ENCODE measurements at places on chromosomes 7 and 10.

DNA sequence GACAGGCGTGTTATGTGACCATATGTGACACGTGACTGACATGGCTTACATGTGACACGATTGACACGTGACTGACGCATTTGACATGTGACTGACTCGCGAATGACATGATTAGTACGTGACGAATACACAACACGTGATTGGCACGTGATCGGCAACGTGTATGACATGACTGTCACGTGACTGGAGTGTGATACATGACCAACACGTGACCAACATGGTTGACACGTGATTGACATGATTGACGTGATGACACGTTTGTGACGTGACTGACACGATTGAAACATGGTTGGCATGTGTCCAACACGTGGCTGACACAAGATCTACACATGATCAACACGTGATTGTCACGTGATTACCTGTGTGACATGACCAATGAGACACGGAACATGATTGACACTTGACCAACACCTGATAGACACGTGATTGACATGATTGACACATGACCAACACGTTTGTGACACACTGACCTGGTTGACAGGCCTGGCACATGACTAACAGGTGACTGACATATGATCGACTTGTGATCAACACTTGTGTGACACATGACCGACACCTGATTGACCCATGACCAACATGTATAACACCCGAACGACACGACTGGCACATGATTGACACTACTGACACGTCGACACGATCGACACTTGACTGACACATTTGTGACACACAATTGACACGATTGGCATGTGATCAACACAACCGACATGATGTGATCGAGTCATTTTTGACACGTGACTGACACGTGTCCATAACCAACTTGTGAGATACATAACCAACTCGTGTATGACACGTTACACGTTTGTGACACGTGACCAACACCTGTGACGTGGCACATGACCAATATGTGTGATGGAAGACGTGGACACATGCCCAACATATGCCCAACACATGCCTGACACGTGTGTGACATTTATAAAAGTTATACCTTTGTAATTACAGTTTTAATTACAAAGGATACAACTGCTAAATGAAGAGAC is 21.1 kb downstream of the CRPPA start:
- DNase-seq = no peak

GRCh38 chr10:97468162-97468561 is 22.2 kb downstream of the ZDHHC16 start:
- DNase-seq = no peak

DNA sequence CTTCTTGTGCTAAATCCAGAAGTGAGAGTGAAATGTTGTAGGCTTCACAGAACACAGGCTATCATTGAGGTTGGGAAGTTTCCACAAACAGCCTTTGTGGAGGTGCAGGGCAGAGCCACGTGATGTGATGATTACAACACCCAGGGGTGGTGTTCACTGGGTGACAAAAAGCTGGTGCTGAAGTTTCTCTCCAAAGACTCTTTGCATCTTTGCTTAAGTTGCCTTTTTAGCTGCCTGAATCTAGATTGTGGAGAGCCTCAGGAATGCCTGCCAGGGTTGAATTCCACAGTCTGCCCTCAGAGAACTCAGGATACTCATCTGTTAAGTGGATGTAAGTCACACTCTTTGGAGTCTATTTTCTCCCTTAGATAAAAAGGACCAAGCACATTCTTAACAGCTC is 56.3 kb downstream of the PLXNA4 start:
- no peak for DNase-seq

DNA sequence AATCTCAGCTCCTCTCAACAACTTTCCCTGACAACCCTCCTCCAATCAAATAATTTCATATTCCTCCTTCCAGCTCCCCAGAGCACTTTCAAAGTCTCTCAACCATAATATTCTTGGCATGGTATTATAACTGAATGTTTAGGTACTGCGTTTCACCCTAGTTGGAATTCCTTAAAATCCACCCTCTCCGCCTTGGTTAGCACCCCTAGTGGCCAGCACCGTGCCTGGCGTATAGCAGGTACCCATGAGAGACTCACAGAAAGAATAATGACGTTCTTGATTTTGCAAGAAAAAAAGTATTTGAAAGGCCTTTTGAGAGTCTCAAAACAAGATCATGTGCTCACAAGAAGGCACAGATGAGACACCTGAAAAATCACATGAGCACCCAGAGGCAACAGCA is 50.9 kb downstream of the GLI3 start:
- no peak for DNase-seq

DNA sequence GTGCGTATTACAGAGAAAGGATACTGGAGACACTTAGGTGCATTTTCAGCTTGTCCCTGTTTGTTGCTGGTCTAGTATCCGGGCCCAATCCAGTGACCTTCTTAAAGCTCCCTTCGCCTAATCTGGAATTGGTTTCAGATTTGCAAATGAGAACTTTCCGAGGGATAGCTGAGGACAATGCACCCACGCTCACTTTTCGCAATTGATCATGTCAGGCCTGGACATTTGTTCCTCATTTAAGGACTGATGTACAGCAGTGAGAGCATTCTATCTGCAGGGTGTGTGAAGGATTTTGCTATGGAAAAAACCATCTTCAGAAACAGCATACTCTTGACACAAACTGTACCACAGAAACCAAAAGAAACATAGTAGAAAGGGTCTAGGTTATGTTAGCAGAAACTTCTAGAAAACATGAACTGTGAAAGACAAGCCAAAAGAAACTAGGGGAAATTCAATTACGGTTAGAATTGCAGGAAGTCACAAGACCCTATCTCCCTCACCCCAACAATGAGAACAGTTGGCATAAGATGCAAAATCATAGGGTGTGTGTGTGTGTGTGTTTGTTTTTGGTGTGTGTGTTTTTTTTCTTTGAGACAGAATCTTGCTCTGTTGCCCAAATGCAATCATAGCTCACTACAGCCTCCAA is 331.1 kb downstream of the CALN1 start:
- DNase-seq = no peak

DNA sequence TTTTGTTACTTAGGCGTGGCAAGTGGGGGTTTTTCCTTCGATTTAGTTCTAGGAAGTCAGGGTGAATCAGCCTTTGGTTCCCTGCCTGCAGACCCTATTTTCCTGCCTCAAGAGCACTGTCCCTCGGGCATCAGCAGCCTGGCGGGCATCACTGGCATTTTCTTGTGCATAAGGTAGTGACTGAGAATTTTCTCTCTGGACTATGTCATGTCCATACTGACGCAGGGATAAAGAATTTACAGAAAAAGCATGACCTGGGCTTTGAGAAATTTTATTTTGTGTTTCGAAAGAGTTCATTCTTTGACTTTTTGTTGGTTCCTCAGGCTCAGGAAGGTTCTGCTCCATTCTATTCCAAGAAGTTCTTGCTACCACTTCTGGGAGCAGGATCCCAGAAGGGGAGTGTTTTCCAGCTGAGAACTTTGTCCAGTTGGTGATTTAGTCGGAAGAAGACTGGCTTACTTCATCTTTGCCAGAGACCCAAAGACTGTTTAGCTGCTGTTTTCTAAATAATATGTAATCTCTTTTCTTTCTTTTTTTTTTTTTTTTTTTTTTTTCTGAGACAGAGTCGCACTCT is 213.9 kb upstream of the SH2B2 start:
- DNase-seq = no peak

Data from A172 (cell line).